IPS DF 6.9 (cell line): ENCODE measurements at places on chromosomes 12 and 14.

DNA sequence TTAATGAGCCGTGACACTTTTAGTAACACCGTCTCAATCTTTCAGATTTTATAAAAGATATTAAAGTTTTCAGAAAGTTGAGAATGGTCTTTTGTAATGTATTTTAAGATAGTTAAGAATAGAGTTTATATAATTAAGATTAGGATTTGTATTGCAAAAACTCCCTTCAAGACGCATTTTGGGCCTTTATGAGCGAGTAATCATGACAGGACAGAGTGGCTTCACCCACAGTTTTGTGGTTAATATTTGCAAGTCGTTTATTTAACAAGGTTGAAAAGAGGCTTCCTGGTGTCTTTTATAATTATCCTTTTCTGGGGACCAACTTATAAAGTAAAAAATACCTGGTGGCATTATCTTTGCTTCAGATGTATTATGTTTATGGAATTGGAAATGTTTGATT lies 44.0 kb downstream of the TRAF3 start:
- no peak for DNase-seq

DNA sequence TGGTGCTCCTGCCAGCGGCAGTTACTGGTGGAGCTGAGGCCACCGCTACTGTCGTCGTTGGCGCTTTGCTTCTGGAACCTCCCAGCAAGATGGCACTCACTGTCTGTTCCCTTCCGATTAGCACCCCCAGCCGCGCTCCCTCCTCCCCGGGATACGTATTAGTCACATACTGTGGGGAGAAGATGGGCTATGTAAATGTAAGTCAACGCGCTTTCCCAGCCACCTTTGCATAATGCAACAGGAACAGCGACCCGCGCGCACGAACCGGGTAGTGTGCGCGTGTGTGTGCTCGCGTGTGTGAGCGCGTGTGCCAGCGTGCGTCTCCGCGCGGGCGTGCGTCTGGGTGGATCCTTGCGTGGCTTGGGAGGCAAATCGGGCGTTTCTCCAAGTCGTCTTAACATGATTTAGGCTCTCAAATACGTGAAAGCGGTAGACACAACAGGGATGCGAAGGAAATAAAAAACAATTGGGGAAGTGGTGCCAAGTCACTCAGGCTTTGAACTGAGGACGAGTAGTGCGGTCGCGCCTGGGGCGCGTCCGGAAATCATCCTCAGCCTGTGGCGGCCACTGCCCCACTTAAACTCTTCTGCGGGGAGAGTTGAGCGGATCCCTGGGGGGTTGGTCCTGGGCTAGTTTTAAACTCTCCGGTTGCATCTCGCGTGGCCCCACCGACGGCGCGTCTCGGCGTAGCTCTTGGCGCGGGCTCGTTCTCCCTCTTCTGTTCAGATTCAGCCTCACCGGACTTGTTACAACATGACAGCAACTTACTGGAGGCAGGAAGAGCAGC lies 1.8 kb downstream of the FLRT2 start:
- DNase-seq: no peak

DNA sequence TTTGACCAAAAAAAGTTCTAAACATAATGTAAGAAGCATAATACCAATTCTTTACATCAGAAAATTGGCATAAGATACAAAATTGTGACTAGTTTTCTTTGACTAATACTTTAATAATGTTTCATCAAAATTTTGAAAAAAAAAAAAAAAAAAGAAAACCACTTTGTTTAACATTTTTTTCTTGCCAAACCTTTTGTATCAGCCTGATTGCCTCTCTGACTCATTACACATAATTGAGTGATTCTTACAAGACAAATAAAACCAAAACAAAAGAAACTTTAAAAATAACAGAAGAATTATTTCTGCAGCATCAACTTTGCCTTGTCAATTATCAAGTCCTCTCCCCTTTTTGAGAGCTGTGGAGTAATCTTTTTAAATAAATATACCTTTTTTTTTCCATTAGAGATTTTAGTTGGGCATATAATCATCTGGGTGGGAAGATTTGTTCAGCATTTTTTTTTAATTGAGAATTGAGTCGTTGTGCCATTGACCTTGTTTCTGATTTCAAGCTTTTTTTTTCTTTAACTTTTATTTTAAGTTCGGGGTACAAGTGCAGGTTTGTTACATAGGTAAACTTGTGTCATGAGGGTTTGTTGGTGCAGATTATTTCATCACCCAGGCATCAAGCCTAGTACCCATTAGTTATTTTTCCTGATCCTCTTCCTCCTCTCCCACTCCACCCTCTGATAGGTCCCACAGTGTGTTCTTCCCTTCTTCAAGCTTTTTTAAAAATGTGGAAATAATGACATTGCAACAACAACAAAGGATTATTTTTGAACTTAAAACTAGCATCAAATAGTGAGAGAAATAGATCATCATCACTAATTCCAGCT lies 45.8 kb upstream of the HMGA2 start:
- DNase-seq: no peak

GRCh38 chr12:88298761-88299242 lies 156.7 kb downstream of the TMTC3 start:
- no peak for DNase-seq

- DNase-seq: no peak
Measured at GRCh38 chr12:107320929-107321631, 227.7 kb upstream of the CRY1 start.

DNA sequence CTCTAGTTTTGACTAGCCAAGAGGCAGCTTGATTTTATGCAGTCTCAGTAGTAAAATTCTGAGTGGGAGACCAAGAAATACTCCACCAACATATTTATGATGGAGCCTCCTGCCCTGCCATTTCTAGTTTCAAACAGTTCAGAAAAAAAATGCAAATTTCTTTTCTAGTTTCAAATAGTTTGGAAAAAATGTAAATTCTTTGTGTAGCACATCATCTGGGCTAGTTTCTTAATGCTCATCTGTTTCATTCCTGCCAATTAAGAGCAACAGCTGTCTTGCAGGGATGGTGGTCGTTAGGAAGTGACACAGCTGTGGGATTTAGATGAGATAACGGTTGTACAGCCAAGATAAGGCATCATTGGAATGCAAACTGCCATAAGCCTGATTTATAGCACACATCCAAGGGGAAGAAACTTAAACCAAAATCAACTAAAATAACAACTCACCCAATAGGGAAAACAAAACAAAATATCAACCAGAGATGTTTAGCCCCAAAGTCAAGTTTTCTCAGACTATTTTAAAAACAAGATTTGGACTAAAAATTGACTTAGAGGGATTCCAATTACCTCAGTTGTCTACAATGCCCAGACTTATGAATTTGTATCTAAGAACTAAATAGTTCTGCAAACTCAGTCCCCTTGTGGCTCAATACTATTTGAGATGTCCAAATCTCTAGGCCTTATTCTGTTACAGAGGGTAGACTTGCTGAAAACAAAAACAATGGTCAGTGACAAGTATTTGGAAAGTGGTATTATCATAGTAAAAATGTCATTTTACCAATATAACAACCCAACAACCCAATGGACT lies 291.3 kb upstream of the ATP2B1 start:
- DNase-seq: no peak

- no peak for DNase-seq
Measured at GRCh38 chr14:77660754-77661153, 44.3 kb upstream of the SPTLC2 start.

GRCh38 chr14:52059649-52060048 lies 9.2 kb downstream of the NID2 start:
- DNase-seq: no peak

- DNase-seq: peak; percentile 81
Measured at GRCh38 chr12:93741659-93742109, 64.5 kb downstream of the CRADD start.

GRCh38 chr14:71698027-71698426 lies 234.2 kb upstream of the RGS6 start:
- DNase-seq: no peak

DNA sequence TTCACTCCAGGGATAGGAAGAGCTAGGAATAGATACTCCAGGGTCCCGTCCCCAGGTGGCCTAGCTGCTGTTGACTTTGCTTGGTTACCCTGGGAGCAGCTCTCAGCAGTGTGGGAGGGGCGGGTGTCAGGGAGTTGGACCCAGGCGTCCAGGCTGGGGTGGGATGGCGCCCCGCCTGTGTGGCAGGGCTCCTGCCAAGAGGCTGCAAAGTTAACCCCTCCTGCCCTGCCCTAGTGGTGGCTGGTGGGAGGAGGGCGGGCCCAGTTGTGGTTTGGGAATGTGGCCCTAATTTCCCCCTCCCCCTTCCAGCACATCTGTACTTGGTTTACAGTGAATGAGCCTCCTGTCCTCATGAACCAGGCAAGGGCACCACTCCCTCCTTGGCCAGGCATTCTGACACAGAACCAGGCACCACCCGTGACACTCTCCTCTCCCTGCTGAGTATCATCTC lies 1.7 kb upstream of the RARG start:
- no peak for DNase-seq

DNA sequence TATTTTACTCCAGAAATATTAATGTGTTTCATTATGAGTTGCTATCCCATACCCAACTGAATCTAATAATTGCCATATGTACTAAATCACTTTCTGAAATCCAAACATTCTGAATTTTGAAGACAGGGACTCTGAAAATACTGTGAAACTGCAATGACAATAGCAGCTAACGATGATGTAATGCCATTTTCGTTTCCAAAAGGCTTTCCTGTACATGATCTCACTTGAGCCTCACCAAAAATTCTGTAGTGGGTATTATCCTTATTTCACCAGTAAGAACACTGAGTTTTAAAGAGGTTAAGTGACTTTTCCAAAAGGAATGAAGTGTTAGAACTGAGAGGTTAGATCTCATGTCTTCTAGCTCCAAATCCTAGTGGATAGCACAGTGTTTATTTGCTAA lies 133.3 kb downstream of the FLRT2 start:
- no peak for DNase-seq

DNA sequence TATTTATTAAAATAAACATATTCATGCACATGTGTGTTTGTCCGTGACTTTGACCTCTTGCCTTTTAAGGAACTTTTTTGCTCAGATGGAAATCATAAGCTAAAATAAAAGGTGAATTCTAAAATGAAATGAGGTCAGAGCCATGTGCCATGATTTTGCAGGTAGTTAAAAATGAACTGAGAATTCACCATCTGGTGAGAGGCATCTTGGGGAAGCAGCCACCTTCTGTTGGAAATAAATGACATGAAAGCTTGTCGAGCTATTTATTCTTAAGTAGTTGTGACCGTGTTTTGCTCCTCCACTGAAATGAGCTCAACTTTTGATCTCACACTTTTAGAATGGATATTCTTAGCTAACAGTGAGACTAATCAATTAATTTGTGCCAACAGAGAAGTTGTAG lies 56.8 kb upstream of the CNOT2 start:
- no peak for DNase-seq

DNA sequence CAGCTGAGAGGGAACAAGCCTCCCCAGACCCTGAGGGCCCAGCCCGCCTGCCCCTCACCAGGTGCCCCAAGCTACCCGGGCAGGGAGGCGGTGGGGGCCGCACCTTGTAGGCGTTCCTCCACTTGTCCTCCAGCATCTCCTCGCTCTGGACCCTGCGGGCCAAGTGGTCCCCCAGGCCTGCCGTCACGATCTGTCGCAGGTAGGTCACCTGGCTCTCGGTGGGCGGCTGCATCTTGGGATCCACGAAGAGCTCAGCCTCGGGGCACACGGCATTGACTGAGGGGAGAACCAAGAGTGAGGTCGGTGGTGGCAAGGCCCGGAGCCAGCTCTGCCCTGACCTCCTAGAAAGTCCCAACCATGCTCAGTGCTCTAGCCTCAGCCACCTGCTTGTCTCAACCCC lies 36.6 kb downstream of the DHX37 start:
- DNase-seq: no peak

DNA sequence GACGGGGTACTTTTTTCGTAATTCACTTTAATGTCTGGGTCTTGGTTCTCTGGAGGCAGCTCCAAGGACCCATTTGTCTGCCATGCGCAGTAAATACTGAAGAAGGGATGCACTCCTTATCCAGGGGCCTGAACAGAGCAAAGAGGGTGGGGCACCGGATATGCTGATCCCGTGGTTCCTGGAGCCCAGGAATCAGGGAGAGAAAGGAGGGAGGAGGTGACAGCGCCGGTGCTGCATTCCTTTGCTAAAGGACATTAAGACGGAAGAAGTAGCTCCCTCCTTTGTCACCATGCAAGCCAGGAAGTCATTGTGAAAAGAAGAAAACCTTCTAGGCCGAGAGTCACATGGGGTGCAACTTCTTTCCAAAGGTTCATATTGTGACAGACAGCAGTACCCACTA lies 1057.7 kb downstream of the VRK1 start:
- DNase-seq: no peak

DNA sequence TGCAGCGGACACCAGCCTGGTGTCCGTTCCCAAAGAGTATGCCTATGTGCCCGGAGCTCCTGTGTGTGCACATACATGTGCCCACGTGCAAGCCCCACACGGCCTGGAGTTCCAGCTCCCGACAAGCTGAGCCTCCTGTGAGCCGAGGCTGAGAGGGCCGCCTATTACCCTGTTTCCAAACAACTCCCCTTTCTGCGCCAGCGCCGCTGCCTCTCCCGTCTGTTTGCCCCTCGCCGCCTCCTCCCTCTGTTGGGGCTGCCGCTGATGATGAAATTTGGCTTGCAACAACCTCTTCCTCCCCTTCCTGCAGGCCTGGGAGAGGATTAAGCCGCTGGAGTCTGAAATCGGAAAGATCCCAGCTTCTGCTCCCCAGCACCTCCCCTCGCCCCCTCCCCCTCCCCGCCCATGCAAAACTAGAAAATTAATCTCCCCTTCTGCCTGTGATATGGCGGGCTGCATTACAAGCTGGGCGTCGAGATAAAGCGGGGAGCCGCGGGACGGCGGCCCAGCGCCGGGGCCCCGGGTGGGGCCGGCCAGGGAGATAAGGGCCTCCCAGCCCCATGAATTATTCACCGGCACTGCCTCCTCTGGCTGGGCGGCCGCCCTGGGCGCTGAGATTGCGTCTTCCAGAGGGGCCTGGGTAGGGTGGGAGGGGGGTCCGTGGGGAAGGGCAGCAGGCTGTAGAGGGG lies 6.8 kb upstream of the ASIC1 start:
- DNase-seq: no peak

DNA sequence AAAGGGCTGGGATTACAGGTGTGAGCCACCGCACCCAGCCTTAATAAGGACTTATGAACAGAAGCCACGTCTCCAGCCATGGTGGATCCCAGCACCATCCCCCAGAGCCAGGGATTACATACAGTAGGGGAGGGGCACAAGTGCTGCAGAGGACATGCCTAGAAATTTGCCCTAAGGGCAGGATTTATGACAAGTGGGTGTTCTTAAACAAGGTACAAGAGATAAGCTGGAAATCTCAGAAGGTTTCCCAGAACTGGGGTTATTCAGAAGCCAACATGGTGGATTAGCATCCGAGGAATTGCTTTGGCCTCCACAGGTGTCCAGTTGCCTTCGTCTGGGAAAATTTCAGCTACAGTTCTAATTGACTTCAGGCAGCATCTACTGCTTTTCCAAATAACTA lies 114.4 kb upstream of the EGLN3 start:
- DNase-seq: no peak

DNA sequence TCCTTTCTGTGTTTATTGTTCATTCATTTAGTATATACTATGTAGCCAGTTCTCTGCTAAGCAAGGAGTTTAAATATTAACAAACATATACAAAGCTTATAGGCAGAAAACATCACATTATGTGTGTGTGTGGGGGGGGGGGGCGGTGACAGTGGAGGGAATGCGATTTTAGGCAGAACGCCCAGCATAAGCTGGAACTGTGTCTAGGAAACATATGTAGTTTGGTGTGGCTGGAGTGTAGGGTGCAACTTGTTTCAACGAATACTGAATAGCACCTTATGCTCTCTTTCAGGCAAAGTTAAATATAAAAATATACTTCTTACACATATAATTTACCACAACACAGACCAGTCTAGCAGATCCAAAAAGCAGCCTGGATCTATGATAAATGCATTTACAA lies 980.6 kb downstream of the SLC6A15 start:
- no peak for DNase-seq

GRCh38 chr12:109804820-109805761 lies 28.1 kb downstream of the TRPV4 start:
- peak; percentile 35 for DNase-seq
